ENCODE measurements at places on chromosomes 2 and 18. TPM values are rescaled to one million over a fixed set of nuclear protein-coding genes. Genes with fewer than 3 reads are reported as not detected.

Gene TUBA4B
- not detected for total RNA-seq

- H3K4me1 ChIP-seq = peaks cover 7% of the 10 kb centered on the region
- H3K27me3 ChIP-seq = peaks cover 4% of the 10 kb centered on the region
- H3K4me3 ChIP-seq = no peak overlapping the region
- no peak overlapping the region for H3K27ac ChIP-seq
- no peaks in the 10 kb centered on the region for H3K36me3 ChIP-seq
Observed at GRCh38 chr18:22152093-22152492, 17.3 kb upstream of the GATA6 start.

- DNase-seq = no peak
- H3K4me3 ChIP-seq = no peak overlapping the region
- no peaks in the 10 kb centered on the region for H3K36me3 ChIP-seq
Observed at GRCh38 chr2:201900362-201900761, 94.0 kb downstream of the CDK15 start.

DNA sequence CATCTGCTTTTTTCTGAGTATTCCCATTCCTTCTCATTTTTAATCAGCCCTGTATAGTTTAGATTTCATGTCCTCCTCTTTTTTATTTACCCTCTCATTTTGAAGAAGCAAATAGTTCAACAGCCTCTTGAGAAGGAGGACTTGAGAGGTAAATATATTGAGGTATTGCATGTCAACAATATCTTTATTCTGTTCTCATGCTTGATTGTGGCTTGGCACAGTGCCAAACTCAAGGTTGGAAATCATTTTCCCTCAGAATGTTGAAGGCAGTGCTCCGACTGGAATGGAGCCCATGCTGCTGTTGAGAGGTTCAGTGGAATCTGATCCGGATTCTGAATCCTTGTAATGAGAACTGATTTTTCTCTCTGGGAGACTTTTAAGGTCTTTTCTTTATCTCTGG lies 31.0 kb upstream of the GALNT3 start:
- H3K36me3 ChIP-seq = no peaks in the 10 kb centered on the region
- peaks cover 15% of the 10 kb centered on the region for H3K4me1 ChIP-seq
- no peaks in the 10 kb centered on the region for H3K27me3 ChIP-seq
- no peak for DNase-seq
- H3K27ac ChIP-seq = no peak overlapping the region

- H3K27me3 ChIP-seq = peaks cover 1% of the 10 kb centered on the region
- no peak overlapping the region for H3K27ac ChIP-seq
- no peak overlapping the region for H3K4me3 ChIP-seq
- H3K36me3 ChIP-seq = no peaks in the 10 kb centered on the region
Observed at GRCh38 chr2:28568533-28568932, 72.7 kb downstream of the PLB1 start.

DNA sequence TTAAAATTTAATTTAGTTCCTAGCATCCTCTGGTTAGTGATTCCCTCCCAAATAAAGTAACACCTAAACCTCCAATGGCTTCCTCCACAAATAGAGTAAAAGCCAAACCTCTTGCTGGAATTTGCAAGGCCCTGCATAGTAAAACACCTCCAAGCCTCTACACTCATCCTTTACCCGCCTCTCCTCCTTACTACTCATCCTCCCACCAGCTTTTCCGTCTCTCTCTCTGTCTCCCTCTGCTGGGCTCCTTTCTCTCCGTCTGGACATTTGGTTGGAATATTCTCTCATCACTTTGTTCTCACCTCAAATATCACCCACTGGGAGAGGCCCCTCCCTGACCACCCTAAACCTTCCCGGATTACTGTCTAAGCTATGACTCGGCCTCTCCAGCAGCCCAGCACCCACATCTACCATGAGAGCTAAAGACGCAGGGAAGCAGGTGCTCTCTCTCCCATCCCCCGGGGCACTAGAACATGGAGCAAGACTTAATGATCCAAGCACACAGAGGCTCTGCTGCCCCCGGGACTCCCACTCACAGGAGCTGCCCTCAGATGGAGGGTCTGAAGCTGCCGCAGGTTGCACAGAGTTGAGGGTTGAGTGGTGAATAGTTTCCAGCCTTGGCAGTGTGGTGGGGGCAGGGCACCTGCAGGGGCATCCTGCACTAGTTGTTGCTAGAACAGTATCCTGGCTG lies 167.2 kb downstream of the FBXO15 start:
- peak; percentile 61 for DNase-seq
- H3K27me3 ChIP-seq = peaks cover 6% of the 10 kb centered on the region
- H3K4me1 ChIP-seq = no peaks in the 10 kb centered on the region
- H3K4me3 ChIP-seq = no peak overlapping the region

All from endothelial cell (in vitro differentiated cells).